H9 (cell line): ENCODE measurements at places on chromosomes 5 and 9. TPM values are rescaled to one million over a fixed set of nuclear protein-coding genes. Genes with fewer than 3 reads are reported as not detected.

DNA sequence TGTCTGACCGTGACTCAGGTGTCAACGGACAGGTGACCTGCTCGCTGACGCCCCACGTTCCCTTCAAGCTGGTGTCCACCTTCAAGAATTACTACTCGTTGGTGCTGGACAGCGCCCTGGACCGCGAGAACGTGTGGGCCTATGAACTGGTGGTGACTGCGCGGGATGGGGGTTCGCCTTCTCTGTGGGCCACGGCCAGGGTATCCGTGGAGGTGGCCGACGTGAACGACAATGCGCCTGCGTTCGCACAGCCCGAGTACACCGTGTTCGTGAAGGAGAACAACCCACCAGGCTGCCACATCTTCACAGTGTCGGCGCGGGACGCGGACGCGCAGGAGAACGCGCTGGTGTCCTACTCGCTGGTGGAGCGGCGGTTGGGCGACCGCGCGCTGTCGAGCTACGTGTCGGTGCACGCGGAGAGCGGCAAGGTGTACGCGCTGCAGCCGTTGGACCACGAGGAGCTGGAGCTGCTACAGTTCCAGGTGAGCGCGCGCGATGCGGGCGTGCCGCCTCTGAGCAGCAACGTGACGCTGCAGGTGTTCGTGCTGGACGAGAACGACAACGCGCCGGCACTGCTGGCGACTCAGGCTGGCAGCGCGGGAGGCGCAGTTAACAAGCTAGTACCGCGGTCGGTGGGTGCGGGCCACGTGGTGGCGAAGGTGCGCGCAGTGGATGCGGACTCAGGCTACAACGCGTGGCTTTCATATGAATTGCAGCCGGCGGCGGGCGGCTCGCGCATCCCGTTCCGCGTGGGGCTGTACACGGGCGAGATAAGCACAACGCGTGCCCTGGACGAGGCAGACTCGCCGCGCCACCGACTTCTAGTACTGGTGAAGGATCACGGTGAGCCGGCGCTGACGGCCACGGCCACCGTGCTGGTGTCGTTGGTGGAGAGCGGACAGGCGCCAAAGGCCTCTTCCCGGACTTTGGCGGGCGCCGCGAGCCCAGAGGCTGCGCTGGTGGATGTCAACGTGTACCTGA lies 1.8 kb downstream of the PCDHA11 start:
- no peak for DNase-seq

- DNase-seq = no peak
Measured at GRCh38 chr9:30622561-30622960, 1761.9 kb upstream of the ACO1 start.

DNA sequence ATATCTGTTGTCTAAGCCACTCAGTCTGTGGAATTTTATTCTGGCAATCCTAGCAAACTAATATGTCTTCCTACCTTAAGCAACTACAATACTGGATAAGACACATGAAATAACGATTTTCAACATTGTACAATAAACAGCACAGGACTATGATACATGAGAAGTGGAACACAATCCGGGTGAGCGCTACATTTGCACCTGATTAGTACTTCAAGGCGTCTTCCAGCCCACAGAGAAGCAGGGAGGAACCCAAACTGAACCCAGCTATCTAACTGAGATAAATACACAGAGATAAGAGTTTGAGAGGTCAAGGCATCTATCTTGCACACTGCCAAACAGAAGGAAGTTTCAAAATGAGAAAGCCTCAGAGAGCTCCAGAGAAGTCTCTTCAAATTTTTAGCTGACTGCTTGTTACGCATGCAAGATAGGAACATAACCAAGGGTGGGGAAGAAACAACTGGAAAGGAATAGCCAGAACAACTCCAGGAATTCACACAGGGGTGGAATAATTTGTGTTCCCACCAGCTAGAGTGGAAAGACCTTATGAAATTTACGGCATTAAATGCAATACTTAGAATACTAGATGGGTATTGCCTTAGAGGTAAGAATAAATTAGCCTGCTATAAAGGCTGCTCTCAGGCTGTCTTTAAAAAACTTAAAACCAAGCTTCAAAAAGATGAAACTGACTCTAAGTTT lies 481.8 kb downstream of the MTRR start:
- DNase-seq = no peak

GRCh38 chr9:36837431-36838405 lies 196.3 kb downstream of the PAX5 start:
- DNase-seq = no peak

Gene FGFR4
- 52.8 and 56.3 TPM in 2 replicates for total RNA-seq

Gene PCDHA11
- 6.3 and 6.6 TPM in 2 replicates for total RNA-seq

- DNase-seq = no peak
Measured at GRCh38 chr5:57911438-57911837, 428.8 kb upstream of the ACTBL2 start.

Gene SV2C
- 0.02 and 0.09 TPM in 2 replicates for total RNA-seq

DNA sequence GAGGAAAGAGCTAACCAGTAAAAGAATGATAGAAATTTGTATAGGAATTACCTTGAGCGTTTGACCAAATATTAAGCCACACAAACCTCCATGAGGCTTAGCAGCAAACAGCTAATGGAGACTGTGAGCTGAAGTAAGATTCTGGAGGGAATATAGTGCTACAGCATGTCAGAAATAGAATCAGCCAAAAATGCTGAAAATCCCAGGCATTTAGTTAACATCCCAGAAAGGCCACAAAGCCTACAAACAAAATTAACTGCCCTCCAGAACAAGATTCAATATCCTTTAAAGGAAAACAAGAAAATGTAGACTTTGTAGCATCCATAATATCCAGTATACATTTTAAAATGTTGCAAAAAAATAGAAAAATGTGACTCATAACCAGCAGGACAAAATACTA lies 257.8 kb upstream of the TUSC1 start:
- DNase-seq = no peak

Gene LTC4S
- 3.7 and 4.5 TPM in 2 replicates for total RNA-seq

Gene FOXD4
- total RNA-seq = 0.20 and 0.22 TPM in 2 replicates

DNA sequence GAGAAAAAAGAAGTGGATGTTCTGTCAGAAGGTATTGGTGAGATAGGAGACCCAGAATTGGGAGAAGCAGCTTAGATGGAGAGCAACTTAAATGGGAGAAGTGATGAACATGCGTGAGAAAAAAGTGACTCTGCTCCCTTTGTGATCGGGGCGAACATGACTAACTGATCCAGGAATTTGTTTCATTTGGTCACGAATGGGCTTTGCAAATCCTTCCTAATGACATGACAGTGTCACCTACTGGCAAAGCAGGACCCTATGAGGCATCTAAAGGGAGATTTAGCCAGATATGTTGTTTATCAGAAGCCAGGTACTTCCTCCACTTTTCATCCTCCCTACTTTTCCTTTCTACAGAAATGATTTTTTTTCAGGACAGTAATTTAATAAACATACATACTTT lies 787.4 kb upstream of the RGMB start:
- DNase-seq = peak; percentile 28

DNA sequence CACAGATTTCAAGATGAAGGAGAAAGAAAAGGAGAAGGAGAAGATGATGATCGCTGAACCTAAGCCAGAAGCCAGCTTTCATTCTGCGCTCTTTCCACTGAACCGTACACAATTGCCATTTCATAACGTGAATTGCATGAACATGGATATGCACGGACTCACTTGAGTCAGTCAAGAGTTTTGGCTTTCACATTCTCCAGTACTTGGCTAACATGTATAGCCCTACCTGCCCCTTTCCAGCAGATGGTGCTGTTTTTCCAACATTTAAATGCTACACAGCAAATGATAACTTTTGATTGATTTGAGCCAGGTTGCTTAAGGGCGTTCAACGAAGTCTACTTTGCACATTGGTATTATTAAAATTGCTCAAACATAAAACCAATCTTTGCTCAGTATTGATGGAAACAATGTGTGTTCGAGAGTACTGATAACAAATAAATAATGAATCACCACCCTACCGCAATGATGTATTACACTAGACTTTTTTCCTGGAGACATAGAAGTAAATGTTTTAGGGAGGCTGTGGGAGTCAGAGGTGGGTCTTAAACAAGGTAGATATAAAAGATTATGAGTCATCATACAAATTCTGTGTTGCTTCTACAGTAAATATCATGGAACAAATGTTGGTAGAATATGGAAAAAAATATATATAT lies 196.4 kb downstream of the TRPM3 start:
- peak; percentile 36 for DNase-seq

Gene LMBRD2
- 4.3 and 5.3 TPM in 2 replicates for total RNA-seq

DNA sequence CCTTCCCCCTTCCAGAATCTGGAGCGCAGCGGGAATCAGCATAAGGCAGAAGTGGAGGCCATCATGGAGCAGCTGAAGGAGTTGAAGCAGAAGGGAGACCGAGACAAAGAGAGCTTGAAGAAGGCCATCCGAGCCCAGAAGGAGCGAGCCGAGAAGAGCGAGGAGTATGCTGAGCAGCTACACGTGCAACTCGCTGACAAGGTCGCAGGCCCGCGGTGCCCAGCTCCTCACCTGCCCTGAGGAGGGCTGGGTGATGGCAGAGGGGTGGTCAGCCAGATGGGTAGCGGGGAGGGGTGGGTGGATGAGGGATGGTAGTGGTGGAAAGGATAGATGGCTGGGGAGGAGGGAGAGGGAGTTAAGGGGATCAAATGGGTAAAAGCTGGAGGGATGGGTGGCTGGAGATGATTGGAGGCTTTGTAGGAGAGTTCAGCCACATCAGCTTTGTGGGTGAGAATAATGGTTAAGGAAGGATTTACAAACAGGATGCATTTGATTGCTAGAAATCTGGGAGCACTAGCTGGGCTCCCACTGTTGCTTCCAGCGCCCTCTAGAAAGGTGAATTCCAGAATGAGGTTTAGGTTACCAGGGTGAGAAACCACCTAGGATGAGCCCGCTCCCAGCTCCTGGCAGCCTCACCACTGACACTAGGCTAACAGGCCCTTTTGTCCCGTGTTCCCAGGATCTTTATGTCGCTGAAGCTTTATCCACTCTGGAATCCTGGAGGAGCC lies 19.7 kb upstream of the GLE1 start:
- no peak for DNase-seq

GRCh38 chr9:125372441-125373226 lies 111.0 kb downstream of the GAPVD1 start:
- no peak for DNase-seq

DNA sequence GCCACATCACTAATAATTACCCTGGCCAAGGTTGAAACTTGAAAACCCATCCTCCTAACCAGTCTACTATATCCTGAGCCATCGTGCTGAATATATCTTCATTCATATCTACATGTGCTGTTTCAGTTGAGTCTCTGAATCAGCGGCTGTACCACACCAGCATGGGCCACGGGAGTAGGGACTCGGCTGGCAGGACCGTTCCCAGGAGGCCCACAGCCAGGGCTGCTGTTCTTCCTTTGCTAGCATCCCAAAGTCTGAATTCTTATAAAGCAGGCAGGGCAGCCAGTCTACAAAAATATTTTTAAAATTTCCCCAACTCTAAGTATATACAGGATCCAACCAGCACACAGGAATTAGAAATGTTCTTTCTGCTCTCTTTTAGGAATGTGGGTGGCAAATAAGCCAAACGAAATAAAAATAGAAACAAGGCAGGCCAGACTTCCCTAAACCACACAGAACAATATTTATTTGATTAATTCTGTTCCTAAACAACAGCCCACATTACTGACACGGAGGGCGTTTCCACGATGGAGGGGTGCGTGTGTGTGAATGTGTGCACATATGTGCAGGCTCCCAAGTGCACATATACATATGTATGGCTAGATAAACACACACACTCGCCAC lies 42.8 kb upstream of the EQTN start:
- DNase-seq = no peak

Gene MYOT
- total RNA-seq = not detected in 2 replicates

GRCh38 chr9:94783928-94784327 lies 57.4 kb downstream of the AOPEP start:
- no peak for DNase-seq

GRCh38 chr5:163473635-163474243 lies 13.3 kb downstream of the HMMR start:
- DNase-seq = no peak

Gene BAAT
- total RNA-seq = 0.09 and 0.15 TPM in 2 replicates

DNA sequence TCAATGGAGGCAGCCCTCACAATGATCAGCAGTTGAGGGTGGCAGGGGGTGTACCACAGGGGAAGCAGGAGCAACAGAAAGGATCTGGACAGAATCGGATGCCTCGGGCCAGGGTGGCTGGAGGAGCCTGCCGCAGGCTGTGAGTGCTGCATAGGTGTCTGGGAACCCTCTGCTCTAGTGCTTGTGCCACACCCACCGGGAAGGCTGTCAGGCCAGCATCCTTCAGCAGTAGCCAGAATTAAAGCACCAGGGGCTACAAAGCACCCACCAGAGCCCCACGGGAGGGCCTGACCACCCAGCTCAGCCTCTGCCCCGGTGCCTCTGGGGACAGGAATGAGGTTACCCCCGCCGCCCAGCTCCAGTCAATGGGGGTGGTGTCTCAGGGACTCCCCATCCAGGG lies 49.0 kb downstream of the ARHGEF37 start:
- DNase-seq = no peak

Gene ZFP37
- 4.8 and 5.1 TPM in 2 replicates for total RNA-seq

Gene ZMYND19
- total RNA-seq = 79.2 and 82.3 TPM in 2 replicates

Gene SMIM3
- total RNA-seq = 42.0 and 42.5 TPM in 2 replicates

Gene DAB2IP
- 22.0 and 22.6 TPM in 2 replicates for total RNA-seq

GRCh38 chr5:6873359-6873758 lies 160.1 kb downstream of the TENT4A start:
- no peak for DNase-seq

DNA sequence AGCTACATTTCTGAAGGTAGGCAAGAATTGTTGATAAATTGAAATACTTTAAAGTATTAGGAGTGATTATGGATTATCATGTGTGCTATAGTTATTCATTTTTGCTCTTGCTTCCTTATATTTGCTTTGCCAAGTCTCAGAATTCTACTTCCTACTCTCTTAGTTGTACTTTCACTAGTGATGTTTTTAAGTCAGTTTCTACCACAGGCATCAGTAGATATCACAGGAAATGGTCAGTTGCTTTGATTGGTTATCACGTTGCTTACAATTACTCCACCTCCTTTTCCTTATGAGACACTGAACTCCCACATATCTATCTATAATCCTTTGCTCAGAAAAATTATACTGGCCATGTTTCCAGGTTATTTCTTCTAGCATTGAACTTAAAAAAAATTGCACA lies 472.8 kb downstream of the DMRTA1 start:
- DNase-seq = no peak

DNA sequence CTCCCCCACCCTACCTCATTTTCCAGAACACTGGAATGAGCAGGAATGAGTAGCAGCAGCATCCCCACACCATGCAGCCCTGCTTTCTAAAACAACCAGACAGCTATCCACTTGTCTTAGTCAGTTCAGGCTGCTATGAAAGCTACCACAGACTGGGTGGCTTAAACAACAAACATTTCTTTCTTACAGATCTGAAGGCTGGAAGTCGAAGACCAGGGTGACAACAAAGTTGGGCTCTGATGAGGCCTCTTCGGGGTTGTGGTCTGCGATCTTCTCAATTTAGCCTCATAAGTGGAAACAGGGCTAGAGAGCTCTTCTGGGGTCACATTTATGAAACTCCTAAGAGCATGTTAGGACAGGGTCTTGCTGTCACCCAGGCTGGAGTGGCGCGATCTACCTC lies 38.9 kb downstream of the LPAR1 start:
- DNase-seq = no peak

GRCh38 chr5:74490814-74491213 lies 149.7 kb downstream of the ENC1 start:
- DNase-seq = no peak

- DNase-seq = no peak
Measured at GRCh38 chr9:130839132-130840111, 4.4 kb downstream of the ABL1 start.

Gene TMEM174
- total RNA-seq = not detected in 2 replicates

Gene IL12B
- total RNA-seq = not detected in 2 replicates

GRCh38 chr5:58069846-58070245 lies 390.0 kb downstream of the PLK2 start:
- no peak for DNase-seq
